ENCODE measurements at places on chromosomes 6 and 20.

GRCh38 chr6:144083172-144083571 is 12.2 kb downstream of the SF3B5 start:
- no peak for DNase-seq

DNA sequence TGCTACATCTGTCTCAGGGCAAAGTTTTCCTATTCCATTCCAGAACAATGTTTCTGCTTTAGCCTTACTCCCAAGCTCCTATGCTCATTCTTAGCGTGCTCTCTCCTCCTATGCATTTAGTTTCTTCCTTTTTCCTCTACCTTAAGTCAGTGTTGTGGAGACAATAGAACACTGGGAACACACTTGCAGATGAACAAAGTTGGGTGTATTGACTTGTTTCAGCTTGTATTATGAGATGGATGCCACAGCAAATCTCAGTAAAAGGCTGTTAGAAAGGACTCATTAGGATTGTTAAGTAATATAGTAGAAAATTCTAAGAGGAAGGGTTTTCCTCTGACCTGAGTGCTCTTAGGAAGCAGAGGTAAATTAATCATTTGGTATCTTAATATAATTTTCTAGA is 48.4 kb downstream of the BMP5 start:
- no peak for DNase-seq

- no peak for DNase-seq
These were observed 124.3 kb downstream of the MYLK4 start for GRCh38 chr6:2626401-2626800.

GRCh38 chr6:90251295-90251992 is 45.2 kb downstream of the BACH2 start:
- DNase-seq = no peak

GRCh38 chr20:31739550-31739977 is 474 bp downstream of the TPX2 start:
- DNase-seq = no peak

- no peak for DNase-seq
These were observed 55.9 kb downstream of the GPR6 start for GRCh38 chr6:110033749-110034666.

GRCh38 chr20:17786221-17786718 is 86.5 kb downstream of the BANF2 start:
- DNase-seq = no peak
